ENCODE measurements at places on chromosomes 7 and 10.

- DNase-seq: no peak
Observed at GRCh38 chr10:119520283-119520682, 22.2 kb downstream of the RGS10 start.

GRCh38 chr7:143487566-143487965, 9.9 kb downstream of the TAS2R41 start:
- peak; percentile 66 for DNase-seq

DNA sequence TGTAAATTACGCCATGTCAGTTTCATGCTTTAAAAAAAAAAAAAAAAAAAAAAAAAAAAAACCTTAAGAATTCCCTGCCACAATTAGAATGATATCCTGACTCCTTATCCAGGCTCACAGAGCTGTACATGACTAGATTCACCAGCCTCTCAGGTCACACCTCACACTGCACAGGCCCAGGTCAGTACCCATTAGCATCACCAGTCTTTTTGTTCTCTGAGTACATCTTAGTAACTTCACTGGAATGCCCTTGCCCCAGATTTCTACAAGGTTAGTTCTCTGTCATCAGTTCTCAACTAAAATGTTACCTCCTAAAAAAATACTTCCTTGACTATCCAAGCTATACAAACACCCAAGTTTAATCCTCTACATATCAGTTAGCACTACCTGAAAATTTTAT, 211.0 kb downstream of the LRRN3 start:
- DNase-seq: no peak

GRCh38 chr10:84179059-84179710, 5.6 kb downstream of the GPR15LG start:
- DNase-seq: no peak

DNA sequence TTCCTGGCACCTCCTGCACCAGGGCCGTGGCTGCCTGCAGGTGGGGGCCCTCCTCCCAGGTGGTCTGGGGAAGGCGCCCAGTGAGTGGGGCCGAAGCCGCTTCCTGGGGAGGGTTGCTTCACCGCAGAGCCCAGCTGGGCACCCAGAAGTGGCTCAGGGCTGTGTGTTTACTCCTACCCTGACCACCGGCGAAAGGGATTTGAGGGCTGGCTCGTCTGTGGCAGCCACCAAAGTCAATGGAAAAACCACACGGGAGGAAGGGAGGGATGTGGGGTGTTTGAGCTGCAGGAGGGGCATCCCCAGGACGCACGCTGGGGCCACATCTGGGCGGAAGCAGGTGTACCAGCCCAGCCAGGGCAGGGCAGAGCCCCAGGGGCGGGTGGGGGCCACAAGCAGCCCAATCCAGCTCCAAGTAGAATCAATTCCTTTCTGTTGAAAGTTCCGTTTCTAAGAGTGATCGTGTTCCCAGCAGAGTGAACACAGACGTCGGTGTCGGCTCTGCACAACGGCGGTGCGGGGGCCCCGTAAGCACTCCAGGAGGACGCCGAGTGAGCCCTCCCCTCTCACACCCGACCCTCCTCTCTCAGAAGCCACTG, 69.9 kb downstream of the FOXL3 start:
- peak; percentile 68 for DNase-seq

GRCh38 chr7:18018296-18019215, 9.1 kb downstream of the PRPS1L1 start:
- no peak for DNase-seq

DNA sequence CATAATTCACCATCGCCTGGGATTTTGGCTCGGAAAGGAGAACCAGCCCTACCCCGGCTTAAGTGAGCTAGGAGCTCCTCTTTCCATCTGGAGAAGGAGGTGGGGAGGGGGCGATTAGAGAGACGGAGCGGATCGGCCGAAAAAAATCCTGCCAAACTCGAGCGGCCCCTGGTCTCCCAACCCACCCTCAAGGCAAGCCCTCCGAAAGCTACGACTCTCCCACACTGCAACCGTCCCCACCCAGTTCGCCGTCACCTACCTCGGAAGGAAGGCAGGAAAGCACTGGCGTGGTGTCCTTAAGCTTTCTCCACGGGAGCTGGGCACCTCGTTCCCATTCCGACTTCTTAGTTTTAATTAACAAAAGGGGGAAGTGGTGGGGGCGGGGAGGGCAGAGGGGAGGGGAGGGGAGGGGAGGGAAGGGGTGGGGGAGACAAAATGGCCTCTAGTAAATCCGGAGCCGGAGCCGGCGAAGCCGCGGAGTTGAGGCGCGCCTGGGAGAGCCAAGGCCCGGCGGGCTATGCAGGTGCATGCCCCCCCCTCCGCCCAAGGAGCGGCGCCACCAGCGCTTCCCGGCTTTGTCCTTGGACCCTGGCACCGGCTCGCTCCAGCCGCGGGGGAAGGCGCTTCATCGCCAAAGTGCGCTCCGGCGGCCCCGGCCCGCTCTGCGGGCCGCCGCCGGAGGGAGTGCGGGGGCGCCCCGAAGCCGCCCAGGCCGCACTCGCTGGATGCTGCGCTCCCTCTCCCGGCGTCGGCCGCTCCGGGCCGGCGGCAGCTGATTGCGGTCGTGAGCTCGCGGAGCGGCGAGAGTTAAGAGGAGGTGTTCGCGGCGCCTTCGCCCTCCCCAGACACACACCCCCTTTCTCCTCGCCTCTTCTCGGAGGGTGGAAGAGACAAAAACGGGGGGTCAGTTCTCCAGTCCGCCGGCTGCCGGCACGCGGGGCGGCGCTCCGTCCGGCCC, at the start of gene LRRC4:
Gene LRRC4, minus strand, starts transcription at position 784 of the 958 bp plus-strand sequence. CDS start 797 bp downstream, outside the sequence.
- DNase-seq: no peak

Measured in upper lobe of left lung (tissue), 6 donors.